Activated T-cell treated with anti-CD3 and anti-CD28 coated beads for 48 hours (primary cell): ENCODE measurements at places on chromosomes 5 and 9.

- DNase-seq = no peak
These were observed 62.6 kb downstream of the ANGPTL2 start for GRCh38 chr9:127059765-127060361.

DNA sequence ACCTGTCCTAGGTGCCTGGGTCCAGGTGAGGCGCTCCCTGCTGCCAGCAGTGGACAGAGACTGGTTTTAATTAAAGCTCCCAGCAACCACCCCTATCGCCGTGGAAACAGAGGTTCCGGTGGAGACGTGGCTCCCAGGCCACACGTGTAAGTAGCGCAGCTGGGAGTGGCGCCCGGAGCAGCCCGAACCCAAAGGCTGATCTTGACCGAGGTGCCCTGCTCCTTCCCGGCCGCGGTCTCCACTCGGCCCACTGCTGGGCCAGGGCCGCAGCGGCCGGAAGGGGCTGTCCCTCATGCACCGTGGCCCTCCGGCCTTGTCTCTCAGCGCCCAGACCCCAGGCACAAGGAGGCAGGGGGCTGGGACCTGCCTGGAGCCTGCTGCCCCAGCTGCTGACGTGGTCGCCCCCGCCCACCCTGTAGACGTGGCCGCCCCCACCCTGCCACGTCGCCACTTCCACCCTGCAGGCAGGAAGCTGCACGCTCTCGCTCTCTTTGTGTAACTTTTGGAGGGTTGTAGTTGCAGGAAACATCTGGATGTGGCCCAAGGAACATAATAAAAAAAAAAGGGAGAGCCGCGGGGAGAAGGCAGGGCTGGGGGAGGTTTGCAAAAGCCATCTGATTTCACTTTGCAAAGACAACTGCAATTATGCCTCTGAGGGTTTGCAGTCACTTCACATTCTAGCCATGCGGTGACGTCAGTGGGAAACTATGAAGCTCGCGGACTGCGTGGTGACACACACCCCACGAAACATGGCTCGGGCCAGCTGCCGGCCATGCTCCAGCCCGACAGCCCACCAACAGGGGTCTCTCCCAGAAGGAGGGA is 129.9 kb downstream of the RXRA start:
- peak; percentile 66 for DNase-seq

- no peak for DNase-seq
These were observed 23.1 kb downstream of the CENPK start for GRCh38 chr5:65539827-65540226.

GRCh38 chr5:38615981-38616451 is 59.6 kb upstream of the LIFR start:
- no peak for DNase-seq

DNA sequence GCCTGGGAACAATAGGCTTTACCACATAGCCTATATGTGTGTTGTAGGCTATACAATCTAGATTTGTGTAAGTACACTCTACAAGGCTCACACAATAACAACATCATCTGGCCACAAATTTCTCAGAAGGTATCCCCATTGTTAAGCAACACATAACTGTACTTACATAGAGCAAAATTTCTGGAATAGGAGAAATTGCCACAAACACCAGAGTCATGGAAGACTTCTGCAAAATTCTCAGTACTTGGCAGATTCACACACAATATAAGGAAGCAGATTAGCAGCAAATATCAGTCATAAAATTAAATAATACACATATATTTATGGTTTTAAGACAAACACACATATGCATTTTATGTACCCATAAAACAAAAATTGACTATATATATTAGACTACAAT is 16.4 kb downstream of the GNAQ start:
- no peak for DNase-seq

DNA sequence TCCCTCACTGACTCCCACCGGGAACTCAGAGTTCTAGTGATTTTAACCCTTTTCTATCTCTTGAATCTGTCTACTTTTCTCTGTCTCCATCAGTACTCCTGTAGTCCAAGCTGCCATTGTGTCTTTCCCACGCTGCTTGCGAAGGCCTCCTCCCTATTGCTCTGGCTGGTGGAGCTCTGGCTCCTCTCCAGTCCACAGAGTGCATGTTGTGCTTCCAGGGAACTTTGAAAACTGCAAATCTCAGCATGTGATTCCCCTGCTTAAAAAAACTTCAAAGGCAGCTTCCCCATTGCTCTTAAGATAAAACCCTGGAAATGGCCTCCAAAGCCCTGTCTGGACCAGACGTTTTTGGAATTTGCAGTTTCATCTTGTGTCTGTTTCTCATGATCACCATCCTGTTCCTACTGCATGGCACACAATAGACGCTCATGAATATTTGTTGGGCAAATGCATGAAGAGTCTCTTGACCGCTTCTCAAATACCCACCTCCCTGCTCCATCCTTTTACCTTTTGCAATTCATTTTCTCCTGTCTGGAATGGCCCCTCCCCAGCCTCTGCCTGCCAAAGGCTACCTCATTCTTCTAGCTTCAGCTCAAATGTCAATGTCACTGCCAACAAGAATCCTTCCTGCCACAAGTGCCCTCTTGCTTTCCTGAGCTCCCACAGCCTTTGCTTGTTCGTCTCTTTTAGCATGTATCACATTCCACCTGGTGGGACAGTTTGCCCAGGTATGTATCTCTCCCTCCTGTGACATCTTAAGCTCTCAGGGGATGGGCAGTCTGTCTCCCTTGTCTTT is 293.2 kb downstream of the ARHGAP26 start:
- DNase-seq = no peak
